Osteocyte (in vitro differentiated cells): ENCODE measurements at places on chromosomes 11 and 22. TPM values are rescaled to one million over a fixed set of nuclear protein-coding genes. Genes with fewer than 3 reads are reported as not detected.

The LGR4 gene
- 59.5 and 61.9 TPM in 2 replicates for total RNA-seq

DNA sequence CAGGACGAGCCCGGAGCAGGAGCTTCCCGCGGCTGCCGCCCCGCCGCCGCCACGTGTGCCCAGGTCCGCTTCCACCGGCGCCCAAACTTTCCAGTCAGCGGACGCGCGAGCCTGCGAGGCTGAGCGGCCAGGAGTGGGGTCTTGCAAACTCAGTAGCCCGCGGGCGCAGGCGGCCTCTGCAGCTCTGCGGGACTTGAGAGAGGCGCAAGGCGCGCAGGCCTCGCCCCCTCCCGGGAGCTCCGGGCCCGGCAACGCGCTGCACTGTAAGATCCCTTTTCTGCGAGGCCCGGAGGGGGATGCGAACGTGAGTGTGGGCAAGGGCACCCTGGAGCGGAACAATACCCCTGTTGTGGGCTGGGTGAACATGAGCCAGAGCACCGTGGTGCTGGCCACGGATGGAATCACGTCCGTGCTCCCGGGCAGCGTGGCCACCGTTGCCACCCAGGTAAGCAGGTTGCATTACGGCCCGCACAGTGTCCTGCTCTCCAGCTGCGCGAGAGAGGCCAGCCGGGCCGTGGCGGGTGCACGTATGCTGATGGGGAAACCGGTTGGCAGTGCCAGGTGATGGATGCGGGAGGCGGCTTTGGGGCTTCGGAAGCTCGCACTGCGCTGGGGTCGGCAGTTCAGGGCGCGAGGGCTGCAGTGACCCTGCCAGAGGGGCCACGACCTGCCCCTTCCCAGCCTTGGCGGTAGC is 2.0 kb downstream of the SLC6A5 start:
- H3K4me3 ChIP-seq, result no peak overlapping the region
- H3K4me1 ChIP-seq, result no peaks in the 10 kb centered on the region
- no peak for DNase-seq
- H3K27me3 ChIP-seq, result peaks cover 17% of the 10 kb centered on the region
- no peaks in the 10 kb centered on the region for H3K36me3 ChIP-seq

DNA sequence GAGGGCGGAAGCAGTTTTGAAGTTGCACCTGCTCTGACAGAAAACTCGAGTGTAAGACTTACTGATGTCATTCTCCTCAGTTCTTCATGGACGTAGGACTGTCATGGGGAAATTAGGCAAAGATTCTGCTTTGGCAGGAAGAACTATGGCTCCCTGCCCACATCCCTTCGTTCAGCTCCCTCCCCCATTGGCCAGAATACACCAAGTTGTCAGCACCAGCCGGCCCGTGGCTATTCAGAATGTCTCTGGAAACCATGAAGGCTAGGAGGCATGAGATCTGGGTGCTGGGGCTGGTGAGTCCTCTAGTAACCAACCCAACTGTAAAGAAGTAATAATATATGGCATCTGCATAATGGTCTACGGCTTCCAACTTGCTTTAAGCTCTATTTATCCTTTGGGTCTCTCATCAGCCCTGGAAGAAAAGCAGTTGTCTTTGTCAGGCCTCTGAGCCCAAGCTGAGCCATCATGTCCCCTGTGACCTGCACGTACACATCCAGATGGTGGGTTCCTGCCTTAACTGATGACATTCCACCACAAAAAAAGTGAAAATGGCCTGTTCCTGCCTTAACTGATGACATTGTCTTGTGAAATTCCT is 74.1 kb downstream of the PIWIL4 start:
- no peak for DNase-seq
- no peak overlapping the region for H3K4me3 ChIP-seq
- no peaks in the 10 kb centered on the region for H3K36me3 ChIP-seq

- peaks cover 22% of the 10 kb centered on the region for H3K36me3 ChIP-seq
- no peaks in the 10 kb centered on the region for H3K27me3 ChIP-seq
- no peak for DNase-seq
- no peaks in the 10 kb centered on the region for H3K4me1 ChIP-seq
- no peak overlapping the region for H3K4me3 ChIP-seq
- H3K27ac ChIP-seq, result no peak overlapping the region
Measured at GRCh38 chr11:66248903-66249302, 19.5 kb upstream of the RAB1B start.
